A549 treated with ZK216348 at 1 μM for 4 hours (cell line): ENCODE measurements at places on chromosomes 12 and 14. TPM values are rescaled to one million over a fixed set of nuclear protein-coding genes. Genes with fewer than 3 reads are reported as not detected.

Gene P2RX7
- total RNA-seq, result not detected in 5 replicates

Gene IKZF4
- total RNA-seq, result 1.9 to 3.0 TPM (median 2.5 TPM) in 5 replicates

Gene KCNK10
- not detected in 5 replicates for total RNA-seq

Gene MYO1H
- not detected in 5 replicates for total RNA-seq

Gene SAMD4A
- 7.6 to 9.9 TPM (median 8.8 TPM) in 5 replicates for total RNA-seq

Gene COX8C
- total RNA-seq, result not detected in 5 replicates

Gene BDKRB1
- 0.36 to 0.86 TPM (median 0.59 TPM) in 5 replicates for total RNA-seq

Gene SOS2
- total RNA-seq, result 6.1 to 12.9 TPM (median 11.6 TPM) in 5 replicates

Gene ACVRL1
- 0.05 TPM in 1 of 5 replicates, not detected in the others for total RNA-seq

Gene RTN1
- total RNA-seq, result not detected in 5 replicates

Gene NTN4
- 41.4 to 56.2 TPM (median 44.5 TPM) in 5 replicates for total RNA-seq

Gene OR11H7
- total RNA-seq, result not detected in 5 replicates

Gene MIPOL1
- total RNA-seq, result 1.6 to 5.2 TPM (median 2.7 TPM) in 5 replicates

Gene ADCY4
- total RNA-seq, result 0.21 TPM in 1 of 5 replicates, not detected in the others

Gene KERA
- not detected in 5 replicates for total RNA-seq

Gene MMP19
- total RNA-seq, result 0.14 to 0.61 TPM (median 0.28 TPM) in 5 replicates

Gene TMEM260
- total RNA-seq, result 3.4 to 5.8 TPM (median 5.2 TPM) in 5 replicates

Gene TMEM132C
- total RNA-seq, result not detected in 5 replicates

Gene SLC17A8
- total RNA-seq, result 0.06 TPM in 1 of 5 replicates, not detected in the others

Gene CLMN
- 4.2 to 6.5 TPM (median 4.3 TPM) in 5 replicates for total RNA-seq

Gene CGRRF1
- 15.2 to 22.2 TPM (median 18.0 TPM) in 5 replicates for total RNA-seq

Gene DIO3
- total RNA-seq, result not detected in 5 replicates

Gene IGFBP6
- total RNA-seq, result 122 to 254 TPM (median 227 TPM) in 5 replicates

Gene ARHGEF40
- 6.5 to 13.7 TPM (median 10.8 TPM) in 5 replicates for total RNA-seq

Gene KRT80
- 37.5 to 66.0 TPM (median 57.9 TPM) in 5 replicates for total RNA-seq

Gene LGR5
- not detected in 5 replicates for total RNA-seq

Gene RNF212B
- not detected in 5 replicates for total RNA-seq

Gene INF2
- total RNA-seq, result 61.4 to 144 TPM (median 128 TPM) in 5 replicates

Gene DYRK2
- 7.6 to 13.8 TPM (median 11.6 TPM) in 5 replicates for total RNA-seq

Gene TSHR
- not detected in 5 replicates for total RNA-seq

Gene MDP1
- total RNA-seq, result 22.6 to 33.8 TPM (median 29.9 TPM) in 5 replicates

Gene SYNDIG1L
- not detected in 5 replicates for total RNA-seq

Gene PLEKHG7
- total RNA-seq, result not detected in 5 replicates
